Astrocyte of the spinal cord (primary cell): ENCODE measurements at places on chromosomes 4 and X.

GRCh38 chrX:110428144-110428543 is 69.5 kb downstream of the RTL9 start:
- no peak for DNase-seq

- no peak for DNase-seq
Measured at GRCh38 chr4:109873791-109874514, 26.0 kb downstream of the LRIT3 start.

GRCh38 chr4:53478671-53479456 is 101.4 kb downstream of the FIP1L1 start:
- DNase-seq, result peak; percentile 87

GRCh38 chr4:56102601-56103000 is 153.9 kb downstream of the CEP135 start:
- DNase-seq, result no peak

GRCh38 chr4:1232661-1233621 is 16.0 kb downstream of the CTBP1 start:
- peak; percentile 71 for DNase-seq

- peak; percentile 12 for DNase-seq
Measured at GRCh38 chr4:36288731-36289426, 7.5 kb downstream of the DTHD1 start.

- no peak for DNase-seq
Measured at GRCh38 chrX:38069991-38070390, 63.6 kb downstream of the SYTL5 start.

DNA sequence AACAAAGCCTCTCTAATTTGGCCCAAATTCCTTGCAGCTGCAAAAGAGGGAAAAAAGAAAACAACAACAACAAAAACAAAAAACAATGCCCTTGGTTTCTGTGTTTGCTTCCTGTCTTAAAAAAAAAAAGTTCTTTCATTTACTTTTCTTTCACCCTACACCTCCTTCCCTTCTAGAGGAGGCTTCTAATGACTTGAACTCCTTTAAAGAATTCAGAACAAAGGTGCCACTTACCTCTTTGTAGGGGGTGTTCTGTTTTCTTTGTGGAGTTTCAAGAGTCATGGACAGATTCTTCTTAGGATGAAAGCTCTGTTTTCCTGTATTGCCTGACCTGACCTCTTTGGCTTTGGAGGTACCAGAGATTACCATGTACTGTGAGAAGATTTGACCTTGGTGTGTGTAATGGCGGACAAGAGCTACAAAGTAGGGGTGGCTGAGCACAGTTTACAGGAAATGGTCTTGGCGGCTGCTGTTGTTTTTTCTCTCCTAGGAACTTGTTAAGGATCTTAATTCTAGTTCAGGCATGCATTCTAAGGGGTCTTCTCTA is 72.4 kb upstream of the S100G start:
- DNase-seq, result no peak

- DNase-seq, result no peak
Measured at GRCh38 chr4:7887436-7887835, 52.2 kb downstream of the AFAP1 start.

- DNase-seq, result no peak
Measured at GRCh38 chr4:39687014-39687413, 10.9 kb upstream of the UBE2K start.

GRCh38 chr4:53840643-53841042 is 223.8 kb downstream of the CHIC2 start:
- DNase-seq, result no peak

- DNase-seq, result no peak
Measured at GRCh38 chr4:25346913-25347312, 30.1 kb upstream of the ANAPC4 start.

DNA sequence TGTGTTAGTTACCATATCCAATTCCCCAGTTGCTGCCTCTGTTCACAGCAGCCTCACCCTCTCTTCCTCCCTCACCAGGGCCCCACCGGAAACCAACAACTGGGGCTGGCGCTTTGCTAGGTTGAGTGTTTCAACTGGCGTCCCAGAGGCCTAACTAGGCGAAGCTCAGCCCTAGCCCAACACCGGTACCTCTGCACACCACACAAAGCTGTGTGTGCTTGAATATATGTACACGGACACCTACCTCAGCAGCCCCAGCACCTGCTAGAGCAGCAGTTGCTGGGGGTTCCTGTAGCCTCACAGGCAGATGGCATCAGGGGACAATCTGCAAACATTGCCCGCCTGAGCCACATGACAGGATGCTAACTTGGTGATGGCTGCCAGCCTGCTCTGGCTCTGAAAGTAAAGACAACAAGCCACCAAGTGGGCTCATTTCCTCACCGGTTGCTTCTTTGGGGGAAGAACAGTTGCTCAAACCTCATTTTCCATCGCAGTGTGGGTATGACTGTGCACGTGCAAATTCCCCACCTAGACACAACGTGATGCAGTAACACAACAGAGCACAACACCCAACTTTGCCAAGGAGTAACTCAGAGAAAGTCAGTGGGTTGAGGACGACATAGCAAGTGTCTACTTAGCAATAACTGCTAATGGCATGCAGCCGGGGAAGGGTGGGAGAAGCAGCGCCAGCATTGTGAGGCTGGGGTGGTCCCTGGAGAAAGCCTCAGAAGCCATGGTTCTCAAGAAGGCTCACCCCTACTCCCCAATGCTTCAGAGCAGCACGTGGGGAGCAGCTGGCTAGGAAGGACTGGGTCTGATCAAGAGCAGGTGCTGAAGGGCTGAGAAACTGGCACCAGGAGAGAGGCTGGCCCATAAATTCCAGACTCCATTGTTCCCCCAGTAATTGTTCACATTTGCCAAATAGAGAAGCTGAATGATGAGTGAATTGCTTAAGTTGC is 139.5 kb downstream of the SH3KBP1 start:
- no peak for DNase-seq

DNA sequence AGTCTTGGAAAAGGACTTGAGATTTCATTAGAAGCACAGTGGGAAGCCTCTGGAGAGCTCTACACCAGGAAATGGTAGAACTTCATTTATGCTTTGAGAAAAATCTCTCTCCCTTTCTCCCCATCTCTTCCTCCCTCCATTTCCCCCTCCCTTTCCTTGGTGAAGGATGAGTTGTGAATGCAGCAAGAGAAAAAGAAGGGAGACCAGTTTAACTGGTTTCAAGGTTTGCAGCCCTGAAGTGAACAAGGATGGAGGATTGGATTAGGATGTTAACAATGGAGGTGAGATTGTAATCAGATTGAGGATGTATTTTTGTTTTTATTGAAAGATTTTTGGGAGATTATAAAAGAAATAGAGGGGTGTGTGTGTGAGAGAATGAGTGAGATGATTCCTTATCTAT is 99.5 kb downstream of the ANK2 start:
- DNase-seq, result no peak

- no peak for DNase-seq
Measured at GRCh38 chr4:3174371-3175338, 74.3 kb upstream of the MSANTD1 start.

- no peak for DNase-seq
Measured at GRCh38 chr4:10437735-10438134, 19.5 kb downstream of the ZNF518B start.

DNA sequence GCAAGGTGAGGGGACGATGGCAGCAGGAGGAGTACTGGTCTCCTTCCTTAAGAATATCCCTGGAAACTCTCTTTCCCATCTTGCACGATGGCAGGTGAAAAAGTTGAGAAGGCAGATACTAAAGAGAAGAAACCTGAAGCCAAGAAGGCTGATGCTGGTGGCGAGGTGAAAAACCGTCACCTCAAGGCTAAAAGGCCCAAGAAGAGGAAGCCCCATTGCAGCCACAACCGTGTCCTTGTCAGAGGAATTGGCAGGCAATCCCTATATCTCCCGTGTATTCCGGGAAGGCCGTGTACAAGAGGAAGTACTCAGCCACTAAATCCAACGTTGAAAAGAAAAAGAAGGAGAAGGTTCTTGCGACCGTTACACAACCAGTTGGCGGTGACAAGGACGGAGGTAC is 40.0 kb downstream of the CRLF2 start:
- DNase-seq, result no peak

- no peak for DNase-seq
Measured at GRCh38 chrX:154981116-154981411, 41.5 kb downstream of the F8 start.

DNA sequence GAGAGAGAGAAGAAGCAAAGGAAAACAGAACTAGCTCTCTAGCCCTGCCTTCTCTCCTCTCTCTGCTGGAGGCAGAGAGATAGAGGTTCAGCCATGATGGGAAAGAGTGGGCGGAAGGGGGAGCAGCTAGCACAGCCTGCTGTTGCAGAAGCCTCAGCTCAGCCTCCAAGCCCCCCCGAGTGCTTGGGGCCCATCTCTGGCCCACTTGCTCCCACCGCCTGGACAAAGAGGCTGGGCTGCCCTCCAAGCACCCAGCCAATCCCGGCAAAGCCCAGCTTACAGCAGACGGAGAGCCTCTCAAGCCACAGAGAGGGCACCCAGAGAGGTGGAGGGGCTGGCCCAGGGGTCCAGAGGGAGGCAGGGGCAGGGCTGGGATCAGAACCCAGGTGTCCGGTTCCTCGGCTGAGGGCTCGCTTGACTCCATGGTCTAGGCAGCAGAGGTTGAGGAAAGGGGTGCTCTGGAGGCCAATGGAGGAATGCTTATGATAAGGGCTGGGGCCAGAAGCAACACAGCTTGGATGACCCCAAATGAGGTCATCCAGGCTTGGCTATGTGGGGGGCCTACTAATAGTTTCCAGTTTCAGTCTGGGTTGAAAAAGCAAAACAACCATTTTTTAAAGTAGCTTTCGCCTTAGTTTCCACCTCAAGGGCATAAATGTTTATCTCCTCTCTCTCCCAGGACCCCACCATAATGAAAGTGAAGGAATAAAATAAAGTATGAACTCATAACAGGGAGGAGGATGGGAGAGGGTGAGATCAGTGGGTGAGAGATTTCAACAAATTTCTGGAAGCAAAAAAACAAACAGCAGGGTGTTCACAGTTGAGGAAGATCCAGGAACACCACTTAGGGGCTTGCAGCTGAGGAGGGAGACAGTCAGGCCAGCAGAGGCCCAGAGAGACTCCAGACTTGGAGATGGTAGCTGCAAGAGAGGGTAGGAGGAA is 24.9 kb upstream of the IQSEC2 start:
- DNase-seq, result no peak

DNA sequence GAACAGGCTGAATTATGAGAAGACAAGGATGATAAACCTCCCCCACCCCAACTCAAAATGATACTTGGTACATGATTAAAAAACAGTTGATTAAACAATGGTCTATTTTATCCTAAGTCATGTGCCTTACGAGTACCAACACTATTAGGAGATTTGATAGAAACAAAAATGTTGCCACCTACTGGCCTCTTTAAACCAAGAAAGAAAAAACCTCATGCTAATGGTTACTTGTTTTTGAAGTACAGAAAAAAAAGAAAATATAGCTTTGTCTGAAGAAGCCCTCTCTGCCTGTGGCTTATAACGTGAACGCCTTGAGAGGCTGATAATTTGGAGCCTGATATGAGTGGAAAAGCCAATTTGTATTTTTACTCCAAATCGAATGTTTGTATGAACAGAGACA is 538.2 kb downstream of the DMD start:
- DNase-seq, result no peak

GRCh38 chr4:99861120-99861905 is 32.9 kb downstream of the LAMTOR3 start:
- no peak for DNase-seq

GRCh38 chr4:173859091-173859713 is 329.2 kb upstream of the HAND2 start:
- no peak for DNase-seq

GRCh38 chrX:40761762-40762161 is 26.4 kb upstream of the MED14 start:
- DNase-seq, result no peak

GRCh38 chr4:148790691-148791090 is 348.5 kb upstream of the NR3C2 start:
- DNase-seq, result peak; percentile 23

DNA sequence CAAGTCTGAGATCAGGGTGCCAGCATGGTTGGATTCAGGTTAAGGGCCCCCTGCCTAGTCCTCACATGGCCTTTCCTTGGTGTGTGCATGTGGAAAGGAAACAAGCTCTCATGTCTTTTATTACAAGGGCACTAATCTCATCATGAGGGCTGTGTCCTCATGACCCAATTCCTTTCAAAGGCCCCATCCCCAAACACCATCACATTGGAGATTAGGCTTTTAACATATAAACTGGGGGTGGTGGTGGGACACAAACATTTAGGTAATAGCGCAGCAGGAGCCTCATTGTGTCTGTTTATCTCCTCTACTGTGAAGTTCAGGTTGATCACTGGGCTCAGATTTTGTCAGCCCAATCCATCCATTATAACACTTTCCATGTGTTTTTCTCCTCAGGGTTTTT is 41.0 kb downstream of the BEX3 start:
- DNase-seq, result no peak

- DNase-seq, result no peak
Measured at GRCh38 chrX:27241981-27242380, 221.2 kb downstream of the PPP4R3C start.

- no peak for DNase-seq
Measured at GRCh38 chr4:8155048-8155447, 3.6 kb downstream of the ABLIM2 start.

DNA sequence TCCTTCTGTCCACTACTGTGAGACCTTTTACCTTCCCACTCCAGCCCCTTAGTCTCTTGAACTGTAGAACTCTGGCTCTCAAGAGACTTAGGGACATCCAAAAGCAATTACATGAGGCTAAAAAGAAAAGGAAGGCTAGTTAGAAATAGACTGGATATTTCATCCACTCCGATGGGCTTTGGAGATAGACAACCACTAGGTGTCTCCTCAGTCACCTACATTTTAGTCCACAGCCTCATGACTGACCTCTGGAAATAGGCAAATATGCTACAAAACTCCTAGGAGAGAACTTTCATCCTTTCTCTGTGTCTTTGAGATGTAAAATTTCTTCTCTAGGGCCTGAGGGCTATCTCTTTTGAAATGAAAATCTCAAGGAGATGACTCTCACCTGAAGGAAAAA is 45.1 kb upstream of the LAMP2 start:
- DNase-seq, result peak; percentile 22

DNA sequence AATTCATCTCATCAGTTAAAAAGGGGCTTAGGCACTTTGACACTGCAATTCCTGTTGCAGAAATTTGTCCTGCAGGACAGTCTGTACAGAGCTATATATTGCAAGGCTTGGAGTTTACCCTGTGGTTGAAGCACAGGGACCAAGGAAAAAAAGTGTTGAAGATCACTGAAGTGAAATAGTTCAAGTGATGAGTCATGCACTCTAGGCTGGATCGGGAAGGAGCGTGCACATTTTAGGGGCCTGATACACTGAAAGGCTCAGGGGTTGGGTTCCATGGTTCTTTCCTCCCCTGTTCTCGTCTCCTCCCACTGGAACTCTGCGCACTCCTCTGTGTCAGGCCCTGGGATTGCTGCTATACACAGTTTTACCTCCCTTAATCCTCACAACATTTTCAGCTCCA is 104.9 kb upstream of the ARMCX2 start:
- no peak for DNase-seq

DNA sequence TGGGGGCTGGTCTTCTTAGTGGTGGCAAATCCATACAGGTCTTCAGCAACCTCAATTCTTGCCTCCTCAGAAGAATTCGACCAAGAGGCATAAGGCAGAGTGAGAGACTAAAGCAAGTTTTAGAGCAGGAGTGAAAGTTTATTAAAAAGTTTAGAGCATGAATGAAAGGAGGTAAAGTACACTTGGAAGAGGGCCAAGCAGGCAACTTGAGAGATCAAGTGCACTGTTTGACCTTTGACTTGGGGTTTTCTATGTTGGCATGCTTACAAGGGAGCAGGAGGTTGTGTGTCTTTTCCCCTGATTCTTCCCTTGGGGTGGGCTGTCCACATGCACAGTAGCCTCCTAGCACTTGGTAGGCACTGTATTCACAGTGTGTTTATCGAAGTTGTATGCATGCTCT is 91.2 kb downstream of the CPE start:
- no peak for DNase-seq

GRCh38 chr4:25441519-25442117 is 64.6 kb downstream of the ANAPC4 start:
- peak; percentile 61 for DNase-seq

- DNase-seq, result no peak
Measured at GRCh38 chrX:84634201-84634782, 132.0 kb upstream of the HDX start.
